ENCODE measurements at places on chromosomes 12 and 14.

DNA sequence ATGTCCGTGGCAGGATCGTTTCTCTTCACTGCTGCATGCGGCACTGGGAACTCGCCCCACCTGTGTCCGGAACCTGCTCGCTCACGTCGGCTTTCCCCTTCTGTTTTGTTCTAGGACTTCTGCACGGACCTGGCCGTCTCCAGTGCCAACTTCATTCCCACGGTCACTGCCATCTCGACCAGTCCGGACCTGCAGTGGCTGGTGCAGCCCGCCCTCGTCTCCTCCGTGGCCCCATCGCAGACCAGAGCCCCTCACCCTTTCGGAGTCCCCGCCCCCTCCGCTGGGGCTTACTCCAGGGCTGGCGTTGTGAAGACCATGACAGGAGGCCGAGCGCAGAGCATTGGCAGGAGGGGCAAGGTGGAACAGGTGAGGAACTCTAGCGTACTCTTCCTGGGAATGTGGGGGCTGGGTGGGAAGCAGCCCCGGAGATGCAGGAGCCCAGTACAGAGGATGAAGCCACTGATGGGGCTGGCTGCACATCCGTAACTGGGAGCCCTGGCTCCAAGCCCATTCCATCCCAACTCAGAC, 1.2 kb downstream of the FOS start:
- DNase-seq, result no peak

GRCh38 chr12:103915306-103915705, 14.9 kb upstream of the HSP90B1 start:
- DNase-seq, result no peak

- peak; percentile 79 for DNase-seq
Measured at GRCh38 chr12:121786440-121786825, 7.1 kb downstream of the RHOF start.

DNA sequence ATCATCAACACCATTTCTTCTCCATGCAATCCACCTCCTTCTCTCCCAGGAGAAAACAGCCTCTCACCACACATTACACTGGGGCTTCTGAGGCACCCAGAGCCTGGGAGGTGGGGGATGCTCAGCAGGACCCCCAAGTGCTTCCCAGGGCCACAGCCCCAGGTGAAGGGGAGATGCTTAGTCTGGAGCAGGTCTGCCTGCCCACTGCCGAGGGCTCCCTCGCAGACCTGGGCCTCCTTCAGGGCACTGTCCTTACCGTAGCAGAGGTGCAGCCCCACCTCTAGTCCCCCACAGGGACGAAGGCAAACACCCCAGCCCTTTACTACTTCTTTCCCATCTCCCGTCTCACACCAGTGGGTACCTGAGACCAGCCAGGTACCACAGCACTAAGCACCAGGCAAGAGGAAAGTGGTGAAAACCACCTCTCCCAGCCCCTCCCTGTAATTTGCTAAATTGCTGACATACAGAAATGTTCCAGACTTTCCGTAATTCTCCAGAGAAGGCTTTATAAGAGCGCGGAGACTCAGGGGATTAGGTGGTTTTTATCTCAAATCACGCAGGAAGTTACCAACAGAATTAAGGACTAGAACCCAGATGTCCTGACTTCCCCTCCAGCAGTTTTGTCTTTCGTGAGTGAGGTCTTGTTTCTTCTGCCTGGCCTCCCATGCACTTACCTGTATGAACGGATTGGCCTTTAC, 59.0 kb downstream of the PLEKHG3 start:
- DNase-seq, result no peak

DNA sequence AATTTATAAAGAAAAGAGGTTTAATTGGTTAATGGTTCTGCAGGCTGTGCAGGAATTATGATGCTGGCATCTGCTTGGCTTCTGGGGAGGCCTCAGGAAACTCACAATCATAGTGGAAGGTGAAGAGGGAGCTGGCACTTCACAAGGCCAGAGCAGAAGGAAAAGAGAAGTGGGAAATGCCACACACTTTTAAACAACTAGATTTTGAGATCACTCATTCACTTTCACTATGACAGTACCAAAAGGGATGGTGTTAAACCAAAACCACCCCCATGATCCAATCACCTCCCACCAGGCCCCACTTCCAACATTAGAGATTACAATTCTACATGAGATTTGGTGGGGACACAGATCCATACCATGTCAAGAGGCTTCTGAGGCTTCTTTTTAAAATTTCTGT, 62.6 kb downstream of the SLC38A4 start:
- DNase-seq, result no peak

DNA sequence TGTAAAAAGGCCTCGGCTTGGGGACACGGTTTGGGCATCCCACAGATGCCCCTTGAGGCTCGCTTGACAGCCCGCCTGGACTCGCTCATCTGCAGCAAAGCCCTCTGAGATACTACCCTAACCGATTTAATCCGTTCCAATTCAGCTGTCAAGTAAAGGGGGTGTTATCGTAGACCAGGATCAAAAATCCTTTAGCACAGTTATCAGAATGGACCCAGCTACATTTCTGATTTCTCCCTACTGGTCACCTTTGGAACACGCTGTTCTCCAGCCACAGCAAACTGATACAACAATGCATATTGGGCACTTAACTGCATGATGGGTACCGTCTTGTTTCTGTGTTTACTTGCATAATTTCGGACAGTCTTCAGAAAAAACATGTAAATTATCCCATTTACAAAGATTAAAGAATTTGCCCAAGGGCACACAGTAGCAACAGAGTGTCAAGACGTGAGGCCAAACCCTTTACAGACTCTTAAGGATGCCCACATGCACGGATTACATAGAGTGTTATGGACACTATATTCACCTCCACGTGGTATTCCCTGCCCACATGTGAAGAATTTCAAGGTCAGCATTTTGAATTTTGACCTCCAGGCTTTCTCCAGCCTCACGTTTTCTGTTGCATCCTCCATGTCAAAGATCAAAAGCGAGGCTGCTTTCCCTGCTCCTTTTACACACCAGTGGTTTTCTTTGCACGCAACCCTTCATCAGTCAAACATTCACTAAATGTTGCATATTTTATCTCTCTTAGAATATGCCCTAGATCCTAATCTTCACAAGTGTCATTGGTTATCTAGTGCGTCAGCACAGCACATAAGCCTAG, 3.2 kb upstream of the DUSP6 start:
- DNase-seq, result no peak

DNA sequence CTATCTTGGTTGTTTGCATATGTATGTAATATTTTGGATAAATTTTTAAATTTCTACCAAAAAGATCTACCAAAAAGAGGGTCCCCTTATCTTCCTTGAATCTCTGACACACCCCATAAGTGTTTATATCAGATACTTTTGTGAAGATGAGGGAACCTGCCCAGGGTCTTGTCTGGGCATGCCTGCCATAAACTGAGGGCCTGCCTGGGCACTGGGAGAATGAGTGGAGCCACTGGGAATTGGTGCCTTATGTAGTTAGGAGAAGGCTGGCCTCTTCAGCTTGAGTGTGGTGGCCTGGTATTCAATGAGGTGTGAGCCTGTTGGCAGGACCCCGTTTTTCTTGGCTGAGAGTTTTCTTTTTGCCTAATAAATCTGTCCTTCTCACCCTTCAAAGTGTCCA, 46.5 kb downstream of the OR9K2 start:
- DNase-seq, result no peak

DNA sequence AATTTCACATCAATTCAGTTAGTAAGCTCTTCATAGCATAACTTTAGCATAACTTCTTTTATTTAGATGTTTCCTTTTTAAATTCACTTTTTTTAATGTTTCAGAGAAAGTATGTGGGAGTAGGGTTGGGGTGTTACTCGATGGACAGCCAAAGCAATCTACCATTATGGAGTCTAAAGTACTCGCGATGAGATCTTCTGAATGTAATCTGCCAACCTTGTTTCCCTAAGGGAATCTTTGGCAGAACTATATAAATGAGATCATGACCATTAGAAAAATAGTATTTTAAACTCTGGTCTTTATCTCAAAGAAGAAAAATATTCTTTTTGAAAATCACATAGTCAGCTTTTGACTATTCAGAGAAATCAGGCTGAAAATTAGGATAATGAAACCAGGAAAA, 103.9 kb downstream of the BBS10 start:
- DNase-seq, result no peak

DNA sequence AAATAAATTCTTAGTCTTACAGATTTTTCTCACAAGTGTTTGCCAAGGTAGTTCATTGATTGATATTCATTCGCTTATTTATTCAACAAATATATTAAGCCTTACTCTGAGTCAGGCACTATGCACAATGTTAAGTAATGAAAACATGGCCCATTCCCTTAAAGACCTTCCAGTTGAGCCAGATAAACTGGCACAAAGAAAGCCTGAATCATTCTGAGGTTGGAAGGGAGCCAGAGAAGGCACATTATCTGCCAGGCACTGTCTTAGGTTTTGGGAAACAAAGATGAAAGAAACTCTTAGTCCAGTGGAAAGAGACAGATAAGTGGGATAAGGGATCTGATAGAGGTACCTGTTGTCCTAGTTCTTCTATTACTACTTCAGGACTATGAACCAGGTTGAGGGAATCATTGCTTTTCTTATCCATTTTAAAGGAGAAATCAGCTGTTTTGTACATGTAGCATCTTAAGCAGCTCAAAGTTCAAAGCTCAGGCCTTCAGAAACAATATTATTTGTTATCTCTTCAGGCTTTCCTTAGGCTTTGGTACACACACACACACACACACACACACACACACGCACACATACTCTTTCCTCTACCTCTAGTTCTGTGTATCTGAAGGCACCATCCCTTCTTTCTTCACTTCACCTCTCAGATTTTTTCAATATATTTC, 27.0 kb downstream of the PDE6H start:
- DNase-seq, result no peak

GRCh38 chr12:98894412-98895085, 249.5 kb downstream of the APAF1 start:
- peak; percentile 23 for DNase-seq

DNA sequence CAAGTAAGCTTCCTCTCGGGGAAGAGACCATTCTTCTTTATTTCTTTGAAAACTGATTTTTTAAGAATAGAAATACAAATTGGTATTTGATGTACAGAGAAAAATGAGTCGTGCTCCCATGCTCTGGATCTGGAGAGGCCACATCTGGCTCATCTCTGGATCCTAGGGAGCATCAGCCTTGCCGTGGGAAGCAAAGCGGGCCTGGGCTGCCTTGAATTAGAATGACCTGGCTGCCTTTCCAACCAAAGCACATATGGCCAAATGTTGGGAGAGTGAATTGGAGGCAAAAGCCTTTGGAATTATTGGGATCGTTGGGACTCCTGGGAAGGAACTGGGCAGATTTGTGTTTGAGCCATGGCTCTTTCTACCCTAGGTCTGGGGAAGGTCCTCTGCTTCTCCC, 80.0 kb downstream of the SLC25A47 start:
- DNase-seq, result no peak

GRCh38 chr12:55732288-55732687, 3.5 kb upstream of the CD63 start:
- DNase-seq, result no peak

DNA sequence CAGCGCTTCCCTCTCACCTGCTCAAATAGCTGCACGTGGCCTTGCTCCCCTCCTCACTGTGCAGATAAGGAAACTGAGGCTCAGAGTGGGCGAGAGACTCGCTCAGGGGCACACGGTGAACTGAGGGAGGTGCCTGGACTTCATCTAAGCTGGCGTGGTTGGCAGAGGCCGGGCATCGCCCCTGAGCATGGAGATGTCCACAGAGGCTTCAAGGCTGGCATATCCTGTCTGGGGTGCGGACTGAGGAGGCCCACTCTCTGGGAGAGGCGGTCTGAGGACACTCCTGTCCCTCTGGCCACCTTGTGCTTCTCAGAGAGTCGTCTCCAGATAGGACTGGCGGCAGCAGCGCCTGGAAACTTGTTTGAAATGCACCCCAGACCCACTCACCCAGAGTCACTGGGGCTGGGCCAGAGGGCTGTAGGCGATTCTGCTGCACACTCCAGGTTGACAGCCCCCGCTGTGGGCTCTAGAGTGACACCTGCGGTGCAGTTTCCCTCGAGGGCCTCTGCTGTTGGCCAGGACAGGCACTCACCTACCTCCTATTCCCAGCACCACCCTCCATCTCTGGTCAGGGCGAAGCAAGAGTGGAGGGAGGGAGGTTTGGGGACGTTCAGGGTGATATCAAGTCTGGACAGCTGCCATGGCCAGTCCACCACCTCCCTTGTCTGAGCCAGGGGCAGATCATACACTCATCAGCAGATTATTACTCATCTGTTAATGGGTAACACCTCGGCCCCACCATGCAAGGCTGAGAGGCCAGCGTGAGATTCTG, 11.2 kb upstream of the LBHD2 start:
- no peak for DNase-seq

GRCh38 chr14:30893819-30894218, 19.5 kb downstream of the COCH start:
- DNase-seq, result no peak

- DNase-seq, result no peak
Measured at GRCh38 chr12:67989184-67989920, at the start of gene IFNG-AS1. Gene IFNG-AS1, plus strand, starts transcription at chr12:67989447.

DNA sequence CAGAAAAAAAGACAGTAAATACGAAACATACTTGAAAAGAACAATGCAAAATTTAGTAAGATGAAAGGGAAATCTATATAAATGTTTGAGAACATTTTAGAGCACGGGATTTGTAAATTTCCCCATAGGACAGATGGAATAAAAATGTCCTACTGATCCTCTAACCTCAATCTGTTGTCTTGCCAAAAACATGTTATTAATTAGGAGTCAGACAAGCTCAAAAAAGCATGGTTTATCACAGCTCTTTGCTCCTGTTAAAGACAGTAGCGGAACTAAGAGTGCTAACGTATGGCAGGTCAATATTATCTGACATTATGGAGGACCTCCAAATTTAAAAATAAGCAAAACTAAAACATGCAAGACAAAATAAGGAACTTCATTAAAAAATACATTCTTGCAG, 12.9 kb downstream of the GMFB start:
- no peak for DNase-seq

GRCh38 chr14:94600148-94600545, 12.0 kb upstream of the SERPINA3 start:
- DNase-seq, result no peak

GRCh38 chr12:4118601-4119156, 154.9 kb upstream of the CCND2 start:
- no peak for DNase-seq

- DNase-seq, result no peak
Measured at GRCh38 chr12:105598031-105598430, 267.5 kb downstream of the C12orf75 start.

Measured in AG08396 (cell line).